Globus pallidus (tissue), 1 donor: ENCODE measurements at places on chromosomes 6 and 20.

- no peak for DNase-seq
These were observed 56.0 kb downstream of the TGM2 start for GRCh38 chr20:38108986-38109541.

- DNase-seq: no peak
These were observed 105.0 kb downstream of the GRM1 start for GRCh38 chr6:146133866-146134265.

- DNase-seq: no peak
These were observed 51.5 kb downstream of the MRPL14 start for GRCh38 chr6:44075647-44076355.

- no peak for DNase-seq
These were observed 148.5 kb downstream of the PHACTR3 start for GRCh38 chr20:59752704-59753460.

DNA sequence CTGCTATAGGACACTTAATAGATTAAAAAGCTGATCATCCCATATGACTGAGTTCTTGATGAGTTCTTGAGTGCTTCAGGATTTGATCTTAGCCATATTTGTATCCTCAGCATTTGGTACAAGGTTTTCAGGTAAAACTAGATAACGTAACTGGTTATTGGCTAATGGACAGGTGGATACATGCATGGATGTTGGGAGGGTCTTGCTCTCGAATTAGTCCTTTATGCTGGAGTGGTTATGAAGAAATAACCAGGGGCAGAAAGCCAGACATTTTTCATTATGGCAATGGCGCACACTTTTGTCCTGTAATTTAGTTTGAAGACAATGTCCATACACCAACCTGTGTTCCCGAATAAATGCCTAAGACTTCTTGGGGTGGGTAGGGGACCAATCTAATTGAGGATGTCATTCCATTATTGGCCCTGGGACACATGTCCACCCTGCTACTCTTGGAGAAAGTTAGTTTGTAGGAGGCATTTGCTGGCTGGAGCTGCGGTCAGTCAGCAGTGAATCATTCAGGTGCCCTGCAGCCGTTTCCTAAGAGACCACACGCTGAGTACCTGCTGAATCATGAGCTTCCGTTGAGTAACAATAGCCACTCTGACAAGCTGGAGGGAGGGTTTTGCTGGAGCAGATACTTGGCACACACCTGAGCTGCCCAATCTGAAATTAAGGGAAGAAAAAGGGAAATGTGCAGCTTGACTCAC, 194.4 kb downstream of the FOXA2 start:
- no peak for DNase-seq

- DNase-seq: no peak
These were observed 44.9 kb upstream of the PHACTR2 start for GRCh38 chr6:143632894-143633293.

DNA sequence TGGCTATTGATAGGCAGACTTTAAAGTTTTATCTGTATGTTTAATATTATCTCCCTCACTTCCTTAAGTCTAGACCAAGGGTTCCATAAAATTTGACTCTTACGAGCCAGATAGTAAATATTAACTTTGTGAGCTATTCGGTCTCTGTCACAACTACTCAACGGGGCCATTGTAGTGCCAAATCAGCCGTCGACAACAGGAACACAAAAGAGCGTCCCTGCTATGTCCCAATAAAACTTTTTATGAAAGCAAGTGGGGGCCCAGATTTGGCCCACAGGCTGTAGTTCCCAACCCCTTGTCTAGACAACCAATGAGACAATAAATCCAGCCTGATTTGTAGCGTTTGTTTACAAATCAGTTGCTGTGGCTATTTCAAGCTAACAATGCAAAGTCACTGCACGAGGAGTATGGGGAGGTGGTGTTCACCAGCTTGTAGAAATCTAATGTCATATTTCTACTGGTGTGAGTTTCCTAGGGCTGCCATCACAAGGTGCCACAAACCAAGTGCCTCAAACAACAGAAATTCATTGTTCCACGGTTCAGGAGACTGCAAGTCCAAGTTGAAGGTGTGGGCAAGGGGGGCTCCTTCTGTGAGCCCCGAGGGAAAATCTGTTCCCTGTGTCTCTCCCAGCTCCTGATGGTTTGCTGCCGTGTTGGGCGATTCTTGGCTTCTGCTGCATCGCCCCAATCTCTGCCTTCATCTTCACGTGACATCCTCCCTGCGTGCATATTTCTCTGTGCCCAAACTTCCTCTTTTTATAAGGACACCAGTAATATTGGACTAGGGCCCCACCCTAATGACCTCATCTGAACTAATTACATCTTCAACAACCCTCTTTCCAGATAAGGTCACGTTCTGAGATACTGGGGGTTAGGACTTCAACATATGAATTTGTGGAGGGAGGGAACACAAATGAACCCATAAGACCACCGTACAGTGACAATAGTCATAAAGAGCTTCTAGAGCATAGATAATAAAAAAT, 356.0 kb upstream of the JARID2 start:
- DNase-seq: no peak

DNA sequence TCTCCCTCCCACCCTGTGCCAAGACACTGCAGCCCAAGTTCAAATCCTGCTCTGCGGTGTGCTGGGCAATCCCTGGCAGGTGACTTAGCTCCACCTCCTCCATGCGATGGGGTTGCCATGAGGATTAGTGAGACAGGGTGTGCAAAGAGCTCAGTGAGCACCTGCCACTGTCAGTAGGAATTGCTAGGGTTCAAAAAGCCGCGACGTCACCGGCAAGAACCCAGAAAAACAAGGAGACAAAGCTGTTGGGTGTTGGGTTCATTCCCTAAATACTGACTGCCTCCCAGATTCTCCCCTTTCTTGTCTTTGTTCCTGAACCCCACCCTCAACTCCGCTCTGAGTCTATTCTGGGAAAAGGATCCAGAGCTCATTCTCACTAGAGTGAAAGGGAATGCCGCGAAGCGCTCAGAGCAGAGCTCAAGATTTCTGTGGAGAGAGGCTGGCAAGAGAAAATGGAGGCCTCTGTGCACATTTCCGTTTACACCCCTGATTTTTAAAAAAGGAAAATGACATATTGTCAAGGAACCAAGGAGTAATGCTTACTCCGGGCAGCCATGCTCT, 13.3 kb downstream of the PMEPA1 start:
- no peak for DNase-seq

DNA sequence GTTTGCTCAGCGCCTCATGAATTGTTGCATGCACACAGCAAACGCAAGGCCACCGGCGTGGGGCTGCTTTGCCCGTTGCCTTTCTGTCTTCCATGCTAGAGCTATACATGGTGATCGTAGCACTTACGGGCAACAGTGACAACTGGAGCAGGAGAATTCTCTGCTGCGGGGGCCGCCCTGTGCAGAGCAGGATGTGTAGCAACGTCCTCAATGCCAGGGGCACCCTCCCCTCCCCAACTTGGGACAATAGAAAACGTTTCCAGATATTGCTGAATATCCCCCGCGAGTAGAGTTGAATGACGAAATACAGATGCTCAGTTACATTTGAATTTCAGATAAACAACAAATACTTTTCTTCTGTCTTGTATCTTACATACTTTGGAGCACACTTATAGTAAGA, 198.7 kb downstream of the TFAP2C start:
- no peak for DNase-seq

DNA sequence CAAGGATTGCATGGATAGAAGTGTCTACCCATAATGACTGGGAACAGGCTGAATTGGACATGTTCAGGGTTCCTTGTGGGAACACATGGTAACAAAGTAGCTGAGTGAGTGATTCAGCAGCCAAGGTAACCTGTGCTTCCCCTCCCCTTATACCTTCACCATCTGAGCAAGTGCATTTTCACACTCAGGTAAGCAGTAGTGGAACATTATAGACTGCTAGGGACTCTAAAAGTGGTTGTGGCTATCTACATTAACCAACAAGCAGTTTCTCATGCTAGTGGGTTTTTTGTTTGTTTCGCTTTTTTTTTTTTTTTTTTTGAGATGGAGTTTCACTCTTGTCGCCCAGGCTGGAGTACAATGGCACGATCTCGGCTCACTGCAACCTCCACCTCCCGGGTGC, 41.4 kb downstream of the KIZ start:
- DNase-seq: no peak
